ENCODE measurements at places on chromosomes 2 and 18.

- no peak for DNase-seq
Observed at GRCh38 chr2:71333619-71334018, 2.0 kb downstream of the ZNF638 start.

GRCh38 chr2:170481201-170481600, 233.9 kb upstream of the SP5 start:
- no peak for DNase-seq

DNA sequence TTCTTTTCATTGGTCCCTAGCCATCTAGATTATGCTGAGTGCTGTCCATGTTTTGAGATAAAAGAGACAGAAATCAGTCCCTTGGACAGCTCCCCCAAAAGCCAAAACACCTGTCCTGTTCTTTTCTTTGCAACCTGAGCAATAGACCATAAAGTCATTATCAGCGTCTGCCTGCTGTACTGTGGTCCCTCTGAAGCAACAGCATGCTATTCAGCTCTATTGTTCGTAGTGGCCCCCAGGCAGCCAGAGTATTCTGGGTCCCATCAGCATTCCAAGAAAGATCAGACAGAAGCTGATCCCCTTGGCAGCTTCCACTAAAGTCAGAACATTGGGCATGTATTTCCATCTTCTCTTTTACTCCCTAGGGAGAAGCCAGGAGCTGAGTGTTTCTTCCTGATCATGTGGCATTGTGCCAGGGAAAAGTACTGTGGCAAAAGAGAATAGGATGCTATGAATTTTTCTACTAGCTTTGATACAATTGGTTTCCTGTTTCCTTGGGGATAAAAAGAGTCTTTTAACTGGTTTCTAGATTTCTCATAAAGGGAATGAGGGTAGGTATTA, 33.6 kb upstream of the ZSWIM2 start:
- no peak for DNase-seq

- no peak for DNase-seq
Observed at GRCh38 chr2:56464613-56465012, 280.8 kb downstream of the CCDC85A start.

DNA sequence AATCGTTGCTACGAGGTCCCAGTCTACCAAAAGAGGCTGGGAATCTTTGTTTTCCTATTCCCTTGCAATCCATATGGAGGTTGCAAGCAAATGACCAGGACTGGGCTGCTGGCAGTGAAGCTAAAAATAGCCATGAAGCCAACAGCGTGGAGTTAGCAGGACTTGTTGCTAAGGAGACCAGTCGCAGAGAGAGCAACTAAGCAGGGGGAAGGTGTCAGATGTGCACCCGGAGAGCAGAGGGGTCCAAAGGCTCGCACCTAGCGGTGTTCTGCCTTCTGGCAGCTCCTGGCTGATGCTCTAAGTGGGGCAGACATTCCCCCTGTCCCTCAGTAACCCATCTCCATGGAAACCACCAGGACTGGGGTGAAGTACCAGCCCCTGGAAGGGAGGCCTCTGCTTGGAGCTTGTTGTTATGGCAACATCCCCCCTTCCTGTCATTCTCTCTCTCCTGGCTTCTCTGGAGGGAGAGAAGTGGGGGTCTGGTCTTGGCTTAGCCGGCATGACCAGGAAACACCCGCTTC, 84.6 kb downstream of the DNMT3A start:
- DNase-seq, result no peak

DNA sequence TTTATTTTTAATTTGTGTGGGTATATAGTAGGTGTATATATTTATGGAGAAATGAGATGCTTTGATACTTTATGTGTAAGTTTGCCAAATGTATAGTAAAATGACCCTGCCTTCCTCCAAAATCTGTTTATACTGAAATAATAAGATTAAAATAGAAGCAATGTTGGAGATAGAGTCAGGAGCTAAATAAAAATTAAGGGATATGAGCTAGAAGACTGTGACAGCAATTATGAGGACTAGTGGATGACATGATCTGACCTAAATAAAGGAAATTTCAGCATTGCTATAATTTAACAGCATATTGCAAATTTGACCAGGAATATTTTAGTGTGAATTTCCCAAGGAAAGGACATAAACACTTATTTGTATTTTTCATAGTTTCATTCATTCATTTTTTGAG, 60.7 kb downstream of the ITGB6 start:
- no peak for DNase-seq

DNA sequence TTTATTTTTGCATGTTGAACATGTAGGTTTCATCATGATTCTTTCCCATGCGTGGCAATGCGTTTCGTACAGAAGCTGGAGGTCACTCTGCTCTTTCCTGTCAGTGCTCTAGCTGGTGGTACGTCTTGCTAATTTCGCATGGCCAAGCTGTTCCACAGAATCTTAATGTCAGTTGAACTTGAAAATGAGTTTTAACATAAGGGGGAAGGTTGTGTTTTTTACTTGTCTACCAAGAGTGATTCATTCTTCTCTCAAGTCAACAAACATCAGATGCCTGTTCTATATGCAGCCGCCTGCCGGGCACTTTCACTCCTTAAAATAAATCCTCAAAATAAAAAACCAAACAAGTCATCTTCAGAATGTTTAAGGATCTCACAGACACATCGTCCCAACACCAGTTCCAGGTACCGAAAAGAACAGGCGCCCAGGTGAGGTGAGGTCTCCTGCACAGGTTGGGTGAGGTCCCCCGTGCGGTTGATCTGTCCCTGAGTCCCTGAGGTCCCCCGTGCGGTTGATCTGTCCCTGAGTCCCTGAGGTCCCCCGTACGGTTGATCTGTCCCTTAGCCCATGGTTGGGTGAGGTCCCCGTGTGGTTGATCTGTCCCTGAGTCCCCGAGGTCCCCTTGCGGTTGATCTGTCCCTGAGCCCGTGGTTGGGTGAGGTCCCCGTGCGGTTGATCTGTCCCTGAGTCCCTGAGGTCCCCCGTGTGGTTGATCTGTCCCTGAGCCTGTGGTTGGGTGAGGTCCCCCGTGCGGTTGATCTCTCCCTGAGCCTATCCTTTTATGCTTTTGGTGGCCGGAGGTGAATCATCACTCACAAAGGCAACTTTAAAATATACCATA, 57.0 kb upstream of the KCNG2 start:
- DNase-seq, result no peak

- DNase-seq, result no peak
Observed at GRCh38 chr2:172558372-172558771, 2.5 kb downstream of the PDK1 start.

GRCh38 chr2:67755156-67755882, 307.5 kb downstream of the C1D start:
- no peak for DNase-seq

DNA sequence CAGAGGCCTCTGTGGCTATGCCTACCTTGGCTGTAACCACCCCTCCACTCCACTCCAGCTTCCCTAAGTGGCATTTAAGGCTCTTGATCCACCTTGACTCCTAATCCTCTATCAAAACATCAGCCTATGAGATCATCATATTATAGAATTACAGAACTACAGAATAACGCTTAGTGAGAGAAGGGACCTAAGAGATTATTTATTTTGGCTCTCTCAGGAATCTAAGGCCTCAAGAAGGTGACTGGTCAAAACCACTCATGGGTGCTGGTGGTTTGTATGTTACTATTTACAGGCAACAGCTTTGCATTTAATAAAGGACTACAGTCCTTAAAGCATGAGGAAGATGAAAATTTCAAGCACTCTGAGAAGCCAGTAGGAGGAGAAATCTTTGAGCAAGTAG, 118.8 kb downstream of the FSHR start:
- DNase-seq, result no peak

GRCh38 chr2:101809698-101810097, 112.2 kb downstream of the MAP4K4 start:
- no peak for DNase-seq

GRCh38 chr2:17892770-17893534, 14.5 kb downstream of the KCNS3 start:
- no peak for DNase-seq

DNA sequence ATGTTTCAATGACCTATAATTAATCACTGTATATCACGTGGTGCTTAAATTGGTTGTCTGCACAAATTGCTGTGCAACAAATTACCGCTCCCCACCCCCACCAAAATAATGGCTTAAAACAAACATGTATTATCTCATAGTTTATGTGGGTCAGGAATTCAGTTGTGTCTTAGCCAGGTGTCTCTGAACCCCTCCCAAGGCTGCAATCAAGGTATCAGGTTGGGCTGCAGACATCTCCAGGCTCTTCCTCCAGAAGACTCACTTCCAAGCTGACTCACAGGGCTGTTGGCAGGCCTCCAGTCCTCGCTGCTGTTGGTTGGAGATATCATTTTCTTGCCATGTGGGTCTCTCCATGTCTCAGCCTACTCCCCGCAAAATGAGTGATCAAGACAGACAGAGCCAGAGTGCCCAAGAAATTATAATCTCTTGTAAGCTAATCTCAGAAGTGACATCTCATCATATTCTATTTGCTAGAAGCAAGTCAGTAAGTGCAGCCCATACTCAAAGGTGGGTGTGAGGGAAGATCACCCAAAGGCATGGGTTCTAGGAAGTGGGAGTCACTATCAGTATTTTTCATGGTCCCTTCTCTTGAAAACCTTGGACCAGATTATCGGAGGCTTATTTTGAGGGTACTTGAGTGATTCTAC, 38.4 kb downstream of the SPC25 start:
- no peak for DNase-seq

GRCh38 chr2:113840518-113840917, 49.4 kb upstream of the ACTR3 start:
- DNase-seq, result no peak

GRCh38 chr2:29347774-29348461, 232.7 kb downstream of the CLIP4 start:
- DNase-seq, result no peak

DNA sequence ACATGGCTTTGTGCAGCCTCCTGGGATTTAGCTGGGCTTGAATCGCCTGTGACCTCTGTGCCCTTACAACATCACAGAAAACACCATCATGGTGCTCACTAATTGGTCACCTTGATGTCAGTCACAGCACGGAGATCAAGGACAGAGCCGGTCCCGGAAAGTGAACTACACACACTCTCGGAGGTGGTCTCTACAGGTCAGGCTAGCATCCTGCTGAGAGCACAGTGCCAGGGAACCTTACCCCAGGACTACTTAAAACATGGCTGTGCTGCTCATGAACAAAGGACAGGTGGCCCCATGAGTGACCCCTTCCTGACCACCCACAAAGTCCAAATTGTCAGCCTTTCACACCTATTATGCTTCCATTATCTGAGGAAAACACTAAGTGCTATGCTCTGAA, 1782.1 kb upstream of the CELF4 start:
- DNase-seq, result no peak

DNA sequence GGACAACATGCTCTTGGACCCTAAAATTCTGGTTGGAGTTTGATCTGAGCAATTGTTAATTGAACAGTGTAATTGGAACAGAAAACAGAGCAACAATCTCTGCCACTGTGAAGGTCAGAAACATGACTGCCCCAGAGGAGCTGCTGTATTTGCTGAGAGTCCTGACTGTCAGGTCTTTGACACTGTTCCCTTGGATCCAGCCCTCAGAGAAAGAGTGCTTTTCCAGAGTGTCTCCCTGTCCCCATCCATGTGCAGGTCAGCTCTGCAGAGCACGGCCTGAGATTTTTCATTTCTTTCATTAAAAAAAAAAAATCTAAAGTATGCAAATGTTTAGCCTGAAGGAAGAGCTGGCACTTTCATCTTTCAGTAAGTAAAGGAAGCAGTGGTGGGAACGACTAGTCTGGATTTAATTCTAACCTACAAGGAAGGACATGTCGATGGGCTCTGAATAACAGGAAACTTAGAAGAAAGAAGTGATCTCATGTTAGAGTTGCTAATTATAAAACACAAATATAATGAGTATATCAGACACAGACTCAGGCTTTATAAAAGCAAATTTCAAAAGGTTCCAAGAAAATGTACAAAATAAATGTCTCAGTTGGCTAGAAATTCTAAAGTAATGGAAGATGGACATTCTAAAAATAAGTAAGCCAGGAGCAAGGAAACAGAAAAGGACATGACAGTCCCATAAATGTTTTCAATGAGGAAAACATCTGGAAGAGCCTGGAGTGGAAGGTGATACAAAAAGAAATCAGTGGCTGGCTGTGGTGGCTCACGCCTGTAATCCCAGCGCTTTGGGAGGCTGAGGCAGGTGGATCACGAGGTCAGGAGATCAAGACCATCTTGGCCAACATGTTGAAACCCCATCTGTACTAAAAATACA, 876.5 kb downstream of the EPHA4 start:
- no peak for DNase-seq

DNA sequence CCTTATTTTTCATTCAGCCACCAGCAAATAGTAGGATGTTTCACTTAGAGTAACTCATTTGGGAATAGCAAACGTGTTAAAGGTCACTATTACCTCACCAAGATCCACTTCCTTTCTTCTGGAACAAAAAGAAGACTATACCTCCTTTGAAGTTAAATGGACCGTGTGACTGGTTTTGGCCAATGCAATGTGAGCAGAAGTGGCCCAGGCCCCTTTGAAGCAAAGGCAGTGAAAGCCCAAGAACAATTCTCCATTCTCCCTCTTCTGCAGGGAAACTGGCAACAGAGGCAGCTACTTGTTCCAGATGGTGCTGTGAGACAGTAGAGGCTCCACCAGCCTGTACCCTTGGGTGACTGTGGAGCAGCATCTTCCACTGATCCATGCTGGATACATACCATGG, 11.3 kb upstream of the MALL start:
- DNase-seq, result no peak

DNA sequence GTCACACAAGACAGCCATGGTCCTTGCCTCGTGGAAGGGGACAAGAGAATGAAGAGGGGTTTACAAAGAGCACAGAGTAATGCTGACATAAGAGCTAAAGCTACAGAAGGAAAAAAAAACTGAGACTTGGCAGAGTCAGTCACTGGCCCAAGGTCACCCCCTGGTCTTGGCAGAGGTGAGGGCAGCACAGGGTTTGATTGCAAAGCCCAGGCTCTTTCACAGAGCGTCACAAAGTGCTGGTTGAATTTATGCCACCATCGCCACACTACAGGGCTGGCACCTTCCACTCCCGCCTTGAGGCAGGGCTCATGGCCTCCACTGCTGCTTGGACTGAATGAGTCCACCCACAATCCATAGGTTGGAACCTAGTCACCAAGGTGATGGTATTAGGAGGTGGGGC, 190.2 kb downstream of the INHBB start:
- DNase-seq, result no peak

GRCh38 chr2:57726294-57726693, 320.3 kb upstream of the VRK2 start:
- no peak for DNase-seq

- DNase-seq, result no peak
Observed at GRCh38 chr2:231732604-231733003, 24.3 kb downstream of the PTMA start.

- no peak for DNase-seq
Observed at GRCh38 chr2:80469428-80469827, 164.9 kb upstream of the LRRTM1 start.

- no peak for DNase-seq
Observed at GRCh38 chr18:11526675-11527074, 82.7 kb upstream of the SLC35G4 start.

- DNase-seq, result no peak
Observed at GRCh38 chr2:208783184-208783583, 376.6 kb downstream of the PTH2R start.

DNA sequence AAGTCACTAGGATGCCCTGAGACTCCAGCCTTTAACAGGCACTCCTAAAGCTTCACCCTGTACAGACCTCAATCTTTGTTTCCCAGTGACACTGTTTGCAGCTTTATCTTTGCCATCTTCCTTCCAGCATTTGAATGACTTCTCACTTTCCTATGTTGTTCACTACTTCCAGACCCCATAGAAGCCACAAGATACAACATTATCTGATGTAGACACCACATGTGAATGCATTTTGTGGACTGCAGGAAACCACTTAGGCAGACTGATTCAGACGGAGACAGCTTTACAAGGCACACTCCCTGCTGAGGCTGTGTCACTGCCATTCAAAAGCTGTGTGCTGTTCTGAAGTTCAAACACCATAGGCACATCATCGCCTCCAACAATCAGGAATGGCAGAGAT, 67.3 kb upstream of the SPATS2L start:
- DNase-seq, result no peak
